CD8-positive, alpha-beta T cell (primary cell): ENCODE measurements at places on chromosomes 2 and 18.
A peak's percentile ranks its signal among the peaks of the same experiment; 100 is the strongest.

- no peak for DNase-seq
Measured at GRCh38 chr18:23226391-23226790, 91.1 kb downstream of the CABLES1 start.

GRCh38 chr2:71678874-71679273 lies 225.5 kb downstream of the DYSF start:
- no peak for DNase-seq

- DNase-seq = no peak
Measured at GRCh38 chr2:43486603-43487002, 109.2 kb downstream of the THADA start.

GRCh38 chr2:1561811-1562421 lies 148.7 kb downstream of the TPO start:
- DNase-seq = no peak

- no peak for DNase-seq
Measured at GRCh38 chr18:21684731-21685130, 19.8 kb downstream of the ABHD3 start.

- DNase-seq = peak; percentile 68
Measured at GRCh38 chr2:218406949-218407618, 7.4 kb downstream of the CTDSP1 start.

DNA sequence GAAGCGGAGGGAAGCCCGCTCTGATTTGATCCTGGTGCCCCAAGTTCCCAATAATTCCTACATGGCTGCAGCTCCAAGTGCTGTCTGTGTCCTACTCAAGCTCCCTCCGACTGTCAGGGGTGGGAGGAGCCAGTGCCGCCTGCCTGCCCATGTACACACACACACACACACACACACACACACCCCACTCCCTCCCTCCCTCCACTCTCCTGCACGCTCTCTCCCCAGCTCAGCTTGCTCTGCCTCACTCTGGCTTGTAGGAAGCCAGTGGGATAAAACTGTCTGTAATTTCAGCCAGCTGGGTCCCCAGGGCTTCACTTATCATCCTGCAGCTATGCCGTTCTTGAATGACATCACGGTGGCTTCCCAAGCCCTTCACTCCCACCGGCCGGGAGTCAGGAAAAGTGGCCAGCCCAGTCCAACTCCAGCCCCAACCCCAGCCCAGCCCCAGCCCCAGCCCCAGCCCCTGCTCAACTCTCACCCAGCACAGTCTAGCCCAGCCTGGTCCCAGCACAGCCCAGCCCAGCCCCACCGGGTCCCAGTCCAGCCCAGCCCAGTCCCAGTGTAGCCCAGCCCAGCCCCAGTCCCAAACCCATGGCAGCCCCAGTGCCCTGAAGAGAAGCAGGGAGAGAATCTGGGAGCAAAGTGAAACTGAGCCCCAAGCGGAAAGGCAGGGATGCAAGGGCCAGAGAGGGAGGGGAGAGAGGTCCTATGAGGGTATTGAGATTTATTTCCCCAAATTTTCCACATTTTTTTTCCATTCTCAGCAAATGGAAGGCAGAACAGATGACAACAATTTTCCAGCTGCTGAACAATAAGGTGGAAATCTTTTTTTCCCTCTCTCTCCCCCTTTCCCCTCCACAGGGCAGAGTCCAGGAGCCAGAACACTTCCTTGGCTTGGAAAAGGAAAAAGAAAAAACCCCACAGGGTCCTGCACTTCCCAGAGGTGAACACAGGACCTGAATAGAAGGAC lies 144.0 kb downstream of the TNS1 start:
- DNase-seq = no peak

GRCh38 chr2:203722411-203722810 lies 16.0 kb downstream of the CD28 start:
- no peak for DNase-seq

DNA sequence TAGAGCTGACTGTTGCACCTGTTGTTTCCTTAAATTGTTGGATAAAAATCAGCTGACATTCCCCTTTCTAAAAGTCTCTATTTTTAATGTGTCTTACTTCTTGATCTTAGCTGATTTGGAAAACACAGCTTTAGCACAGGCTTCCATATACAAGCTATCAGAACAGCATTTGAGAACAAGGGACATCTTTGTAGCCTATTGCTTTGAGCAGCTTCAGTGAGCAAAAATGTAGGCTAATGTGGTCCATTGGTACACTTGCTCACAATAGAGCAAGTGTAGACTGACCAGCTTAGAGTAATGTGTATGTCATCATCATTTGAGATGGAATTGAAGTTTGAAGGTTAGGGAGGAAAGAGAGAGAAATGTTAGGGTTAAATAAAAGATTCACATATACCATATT lies 7.0 kb downstream of the INPP1 start:
- no peak for DNase-seq

DNA sequence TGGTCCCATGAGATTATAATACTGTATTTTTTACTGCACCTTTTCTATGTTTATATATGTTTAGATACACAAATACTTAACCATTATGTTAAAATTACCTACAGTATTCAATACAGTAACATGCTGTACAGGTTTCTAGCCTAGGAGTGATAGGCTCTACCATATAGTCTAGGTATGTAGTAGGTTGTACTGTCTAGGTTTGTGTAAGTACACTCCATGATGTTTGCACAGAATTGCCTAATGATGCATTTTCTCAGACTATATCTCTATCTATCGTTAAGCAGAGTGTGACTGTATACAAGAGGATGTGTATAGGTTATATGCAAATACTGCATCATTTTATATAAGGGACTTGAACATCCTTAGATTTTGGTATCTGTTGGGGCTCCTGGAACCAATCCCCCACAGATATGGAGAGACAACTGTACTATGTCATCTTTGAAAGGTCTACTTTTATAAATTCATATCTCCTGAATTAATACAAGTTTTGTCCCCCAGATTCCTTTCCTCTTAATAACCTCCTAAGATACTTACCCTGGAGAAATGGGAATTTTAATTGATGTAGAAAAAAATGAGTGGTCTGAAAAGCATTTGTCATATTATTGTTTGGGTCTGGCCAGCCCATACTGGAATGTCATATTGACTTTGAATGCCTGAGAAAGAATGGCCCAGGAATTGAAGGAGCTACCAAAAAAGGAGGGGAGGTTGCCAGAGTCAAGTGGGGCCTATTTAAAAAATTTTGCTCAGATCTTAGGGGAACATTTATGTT lies 36.6 kb downstream of the EHBP1 start:
- DNase-seq = no peak

DNA sequence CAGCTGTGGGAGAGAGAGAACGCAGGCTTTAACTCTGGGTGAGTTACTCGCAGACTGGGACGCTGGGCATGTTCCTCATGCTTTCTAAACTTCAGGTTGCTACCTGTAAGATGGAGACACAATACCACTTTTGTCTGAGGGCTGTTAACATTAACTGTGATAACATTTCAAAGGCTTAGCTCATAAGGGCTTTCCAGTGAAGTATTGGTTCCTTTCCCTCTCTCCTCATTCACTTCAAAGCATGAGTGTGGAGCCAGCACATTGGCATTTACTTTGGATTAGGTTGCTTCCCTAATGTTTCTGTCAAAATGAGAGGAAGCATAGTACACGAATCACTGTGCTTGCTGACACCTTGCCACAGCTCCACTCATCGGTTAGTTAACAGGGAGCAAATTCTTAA lies 30.2 kb downstream of the INSIG2 start:
- DNase-seq = no peak

GRCh38 chr2:55051026-55051866 lies 995 bp upstream of the RTN4 start:
- DNase-seq = peak; percentile 37

- DNase-seq = no peak
Measured at GRCh38 chr2:220821683-220822082, 750.4 kb downstream of the EPHA4 start.

- DNase-seq = no peak
Measured at GRCh38 chr18:23196119-23197007, 61.1 kb downstream of the CABLES1 start.

- DNase-seq = no peak
Measured at GRCh38 chr18:72811047-72811446, 56.7 kb downstream of the NETO1 start.

- DNase-seq = no peak
Measured at GRCh38 chr2:186995092-186995491, 146.1 kb upstream of the ZSWIM2 start.

- DNase-seq = no peak
Measured at GRCh38 chr2:223820549-223820948, 16.8 kb downstream of the AP1S3 start.

- DNase-seq = no peak
Measured at GRCh38 chr2:168212167-168212566, 35.2 kb downstream of the STK39 start.

GRCh38 chr2:15043336-15044058 lies 411.0 kb downstream of the LRATD1 start:
- no peak for DNase-seq

GRCh38 chr2:144490017-144490416 lies 29.9 kb downstream of the ZEB2 start:
- no peak for DNase-seq

GRCh38 chr2:159155320-159155719 lies 131.2 kb downstream of the WDSUB1 start:
- DNase-seq = no peak

- no peak for DNase-seq
Measured at GRCh38 chr2:191115804-191116203, 35.0 kb downstream of the STAT4 start.

DNA sequence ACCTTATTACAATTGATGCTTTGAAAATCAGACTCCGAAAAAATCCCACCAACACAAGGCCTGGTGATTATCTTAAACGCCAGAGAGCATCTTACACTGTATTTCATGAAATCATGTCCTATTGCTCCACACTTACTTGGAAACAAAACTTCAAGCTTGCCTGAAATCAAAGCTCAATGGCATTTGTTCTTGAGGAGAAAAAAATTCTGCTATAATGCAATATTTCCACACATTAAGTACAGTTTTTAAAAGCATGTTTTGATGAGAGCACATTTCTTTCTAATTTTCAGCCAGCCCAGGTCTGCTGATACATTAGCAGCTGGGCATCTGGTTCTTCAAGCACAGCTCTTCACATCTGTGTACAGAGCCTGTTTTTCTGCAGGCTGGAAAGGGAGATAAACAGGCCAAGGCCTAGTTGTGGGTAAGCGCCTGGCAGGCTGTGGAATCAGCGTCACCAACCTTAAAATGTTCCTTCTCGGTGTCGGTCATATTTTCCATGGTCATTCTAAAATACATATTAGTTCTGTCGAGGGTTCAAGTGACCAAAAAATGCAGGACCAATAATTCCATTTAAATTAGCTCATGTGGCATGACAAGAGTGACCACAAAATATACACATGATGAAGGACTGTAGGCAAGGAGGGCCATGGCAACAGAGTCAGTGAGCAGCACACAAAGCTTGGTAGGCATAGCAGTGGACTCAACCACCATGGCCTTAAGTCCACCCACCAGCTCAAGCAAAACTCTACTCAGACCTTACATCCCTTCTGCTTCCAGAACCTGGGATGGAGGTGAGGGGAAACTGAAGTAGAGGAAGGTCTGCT lies 20.9 kb downstream of the SLC8A1 start:
- no peak for DNase-seq

DNA sequence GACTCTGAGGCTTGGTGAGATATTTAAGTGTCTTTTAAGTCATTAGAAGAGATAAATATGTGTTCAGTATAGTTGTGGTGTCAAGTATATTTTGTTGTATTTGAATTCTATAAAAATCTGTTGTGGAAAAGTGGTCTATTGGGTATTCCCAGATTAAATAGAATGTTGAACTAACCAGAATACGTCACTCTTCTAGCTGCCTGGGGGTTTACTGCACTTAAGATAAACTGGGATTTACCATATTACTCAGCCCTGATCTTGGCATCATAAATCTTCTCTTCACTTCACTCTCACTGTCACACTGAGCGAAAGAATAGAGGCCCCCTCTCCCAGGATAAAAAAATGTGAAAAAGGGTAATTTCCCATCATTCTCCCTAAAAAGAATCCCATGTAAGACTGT lies 129.8 kb downstream of the BCL2 start:
- no peak for DNase-seq

DNA sequence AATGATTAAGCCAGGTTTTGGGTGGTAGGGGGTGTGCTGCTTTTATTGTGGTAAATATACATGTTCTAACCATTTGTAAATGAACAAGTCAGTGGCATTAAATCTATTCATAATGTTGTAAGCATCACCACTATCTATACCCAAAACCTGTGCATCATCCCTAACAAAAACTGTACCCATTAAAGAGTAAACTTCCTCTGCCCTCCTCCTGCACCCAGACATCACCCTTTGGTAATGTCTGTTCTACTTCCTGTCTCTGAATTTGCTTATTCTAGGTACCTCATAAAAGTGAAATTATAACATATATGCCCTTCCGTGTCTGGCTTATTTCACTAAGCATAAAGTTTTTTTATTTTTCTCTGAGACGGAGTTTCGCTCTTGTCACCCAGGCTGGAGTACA lies 14.1 kb downstream of the RIF1 start:
- DNase-seq = no peak

GRCh38 chr2:135839713-135840112 lies 2.7 kb upstream of the LCT start:
- DNase-seq = no peak

DNA sequence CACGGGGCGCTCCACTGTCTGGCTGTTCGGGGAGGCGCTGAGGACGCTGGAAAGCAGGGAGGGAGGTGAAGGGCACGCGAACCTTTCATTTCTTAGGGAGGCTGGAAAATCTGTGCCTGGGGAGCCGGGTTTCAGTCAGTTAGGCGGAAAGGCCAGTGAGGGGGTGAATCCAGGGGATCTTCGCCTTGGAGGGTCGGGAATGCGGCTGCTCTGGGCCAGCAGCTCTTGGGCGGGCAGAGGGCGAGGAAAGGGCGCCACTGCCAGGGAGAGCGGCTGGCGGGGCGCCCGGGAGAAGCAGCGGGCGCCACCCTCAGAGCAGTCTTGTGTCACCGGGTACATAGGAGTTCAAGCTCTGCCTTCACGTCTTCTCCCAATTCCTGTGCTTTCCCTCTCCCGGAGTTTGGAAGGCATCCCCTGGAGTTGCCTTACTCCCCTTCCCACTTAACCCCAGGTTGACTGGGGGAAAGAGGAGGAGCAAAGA lies 1.4 kb downstream of the CCDC85A start:
- DNase-seq = no peak

- DNase-seq = no peak
Measured at GRCh38 chr2:112938904-112939303, 27.9 kb downstream of the IL37 start.

GRCh38 chr2:115083225-115083624 lies 640.8 kb downstream of the DPP10 start:
- no peak for DNase-seq

DNA sequence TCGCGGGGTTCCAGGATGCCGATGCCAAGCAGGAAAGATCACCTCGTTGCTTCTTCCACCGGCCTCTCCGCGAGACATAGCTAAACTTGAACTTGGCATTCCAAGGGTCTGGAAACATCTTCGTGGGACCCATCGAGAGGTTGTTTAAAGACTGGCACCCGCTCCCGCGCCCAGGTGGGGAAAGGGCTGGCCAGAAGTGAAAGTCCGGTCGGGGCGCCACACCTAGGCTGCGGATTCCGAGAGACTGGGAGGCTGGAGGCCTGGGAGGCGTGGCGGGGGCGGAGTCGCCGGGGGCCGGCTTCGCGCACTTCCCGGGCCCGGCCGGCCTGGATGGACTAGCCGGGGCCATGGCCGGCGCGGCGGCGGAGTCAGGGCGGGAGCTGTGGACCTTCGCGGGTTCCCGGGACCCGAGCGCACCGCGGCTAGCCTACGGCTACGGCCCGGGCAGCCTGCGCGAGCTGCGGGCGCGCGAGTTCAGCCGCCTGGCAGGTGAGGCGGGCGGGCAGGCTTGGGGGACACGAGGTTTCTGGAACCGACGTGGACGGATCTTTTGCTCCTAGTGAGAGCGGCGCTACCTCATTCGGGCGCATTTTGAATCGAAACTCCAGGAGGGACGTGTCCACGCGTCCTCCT lies at the start of gene MOCOS:
Gene MOCOS (plus strand): TSS at position 305 of the 633 bp plus-strand sequence. CDS start 43 bp downstream, at position 348.
- DNase-seq = peak; percentile 43
